Natural killer cell (primary cell): ENCODE measurements at places on chromosomes 1 and 21. TPM values are rescaled to one million over a fixed set of nuclear protein-coding genes. Genes with fewer than 3 reads are reported as not detected.

- H3K4me3 ChIP-seq = no peak overlapping the region
- peaks cover 19% of the 10 kb centered on the region for H3K27me3 ChIP-seq
- H3K27ac ChIP-seq = no peak overlapping the region
- H3K4me1 ChIP-seq = peaks cover 3% of the 10 kb centered on the region
- no peak for DNase-seq
- no peaks in the 10 kb centered on the region for H3K36me3 ChIP-seq
Observed at GRCh38 chr1:65311760-65312159, 2.4 kb downstream of the DNAJC6 start.

CHODL gene
- not detected for total RNA-seq

DNA sequence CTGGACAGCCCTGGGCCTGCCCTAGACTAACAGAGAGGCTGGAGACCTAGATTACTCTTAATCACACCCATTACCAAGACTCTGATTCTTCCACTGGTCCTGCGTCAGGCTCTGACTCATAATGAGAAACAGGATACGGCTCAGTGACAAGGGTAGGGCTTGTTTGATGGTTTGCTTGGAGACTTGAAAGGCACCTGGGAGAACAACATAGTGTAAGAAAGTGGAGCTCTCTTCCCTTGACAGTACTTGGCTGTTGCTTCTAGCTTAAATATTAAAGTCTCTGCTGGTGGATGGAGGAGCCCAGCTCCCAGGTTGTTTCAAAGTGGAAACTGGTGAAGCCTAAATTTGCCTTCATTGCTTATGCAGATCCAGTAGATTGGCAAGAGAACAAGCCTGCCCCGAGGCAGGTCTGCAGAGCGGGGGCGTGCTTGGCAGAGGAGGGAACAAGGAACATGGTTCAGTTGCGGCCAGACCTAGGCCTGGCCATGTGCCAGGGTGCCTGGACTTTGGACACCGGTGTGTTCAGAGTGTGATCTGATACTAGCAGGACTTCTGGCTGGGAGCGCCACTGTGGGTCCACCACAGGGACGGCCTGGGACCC, 480.6 kb downstream of the CAMTA1 start:
- H3K36me3 ChIP-seq = no peaks in the 10 kb centered on the region
- no peaks in the 10 kb centered on the region for H3K27me3 ChIP-seq
- H3K27ac ChIP-seq = no peak overlapping the region
- H3K4me3 ChIP-seq = no peak overlapping the region

GRCh38 chr1:1156140-1157032, 17.3 kb upstream of the TTLL10 start:
- no peaks in the 10 kb centered on the region for H3K36me3 ChIP-seq
- no peak for DNase-seq

DNA sequence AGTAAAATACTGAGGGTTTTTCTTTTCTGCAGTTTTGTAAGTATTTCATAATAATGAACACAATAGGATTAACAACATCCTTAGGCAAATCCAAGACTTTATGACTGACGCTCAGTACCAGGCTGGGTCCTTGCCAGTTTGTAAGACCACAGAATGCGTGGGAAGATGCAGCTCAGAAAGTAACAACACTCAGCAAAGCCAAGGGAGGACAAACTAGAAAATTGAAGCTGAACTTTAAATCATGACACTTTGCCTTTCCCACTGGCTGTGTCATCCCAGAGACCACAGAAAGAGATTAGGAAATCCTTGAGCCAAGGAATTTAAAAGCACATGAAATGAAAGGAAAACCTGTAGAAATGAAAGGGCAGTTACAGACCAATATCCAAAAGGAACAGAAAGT, 426.3 kb upstream of the CHRM3 start:
- no peak for DNase-seq
- H3K27ac ChIP-seq = no peak overlapping the region
- H3K36me3 ChIP-seq = no peaks in the 10 kb centered on the region
- no peaks in the 10 kb centered on the region for H3K4me1 ChIP-seq
- no peak overlapping the region for H3K4me3 ChIP-seq
- no peaks in the 10 kb centered on the region for H3K27me3 ChIP-seq

- no peaks in the 10 kb centered on the region for H3K27me3 ChIP-seq
- no peak overlapping the region for H3K4me3 ChIP-seq
Observed at GRCh38 chr21:27060190-27060589, 93.3 kb upstream of the ADAMTS5 start.

PGLYRP4 gene
- total RNA-seq = not detected

MROH9 gene
- total RNA-seq = not detected

DNA sequence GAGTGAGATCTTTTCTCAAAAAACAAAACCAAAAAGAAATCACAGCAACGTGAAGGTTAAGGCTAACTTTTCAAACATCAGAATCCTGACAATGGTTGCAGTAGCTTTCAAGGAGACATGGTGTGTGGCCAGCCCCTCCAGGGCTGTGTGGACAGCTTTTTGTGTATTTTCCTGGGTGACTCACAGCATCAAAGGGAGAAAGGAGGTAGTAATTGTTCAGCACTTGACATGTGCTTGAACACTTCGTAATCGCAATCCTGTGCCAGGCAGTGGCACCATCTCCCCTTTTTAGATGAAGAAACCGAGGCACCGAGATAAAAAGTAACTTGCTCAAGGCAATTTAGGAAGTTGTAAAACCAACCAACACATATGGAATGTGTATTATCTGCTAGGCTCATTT, 10.3 kb downstream of the NBL1 start:
- DNase-seq = no peak
- H3K4me1 ChIP-seq = peaks cover 8% of the 10 kb centered on the region
- H3K27ac ChIP-seq = no peak overlapping the region
- H3K27me3 ChIP-seq = no peaks in the 10 kb centered on the region

SPATA45 gene
- total RNA-seq = not detected

DNA sequence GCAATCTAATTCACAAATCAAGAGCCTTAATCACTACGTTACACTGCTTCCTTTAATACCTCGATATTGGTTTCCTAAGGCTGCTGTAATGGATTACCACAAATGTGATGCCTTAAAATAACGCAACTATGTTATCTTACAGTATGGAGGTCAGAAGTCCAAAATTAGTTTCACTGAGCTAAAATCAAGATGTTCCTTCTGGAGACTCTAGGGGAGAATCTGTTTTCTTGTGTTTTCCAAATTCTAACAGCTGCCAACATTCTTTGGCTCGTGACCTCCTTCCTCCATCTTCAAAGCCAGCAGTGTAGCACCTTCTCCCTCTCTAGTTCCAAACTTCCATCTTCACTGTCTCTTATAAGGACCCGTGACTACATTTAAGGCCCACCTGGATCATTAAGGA, 335.0 kb upstream of the NFIA start:
- H3K27me3 ChIP-seq = no peaks in the 10 kb centered on the region
- no peaks in the 10 kb centered on the region for H3K4me1 ChIP-seq
- no peak overlapping the region for H3K4me3 ChIP-seq
- no peaks in the 10 kb centered on the region for H3K36me3 ChIP-seq

NCMAP gene
- not detected for total RNA-seq

ESPN gene
- total RNA-seq = 2.0 TPM

- no peak overlapping the region for H3K27ac ChIP-seq
- no peak for DNase-seq
- no peaks in the 10 kb centered on the region for H3K27me3 ChIP-seq
- H3K36me3 ChIP-seq = peaks cover 4% of the 10 kb centered on the region
Observed at GRCh38 chr21:44419679-44420078, 35.6 kb upstream of the LRRC3 start.

DNA sequence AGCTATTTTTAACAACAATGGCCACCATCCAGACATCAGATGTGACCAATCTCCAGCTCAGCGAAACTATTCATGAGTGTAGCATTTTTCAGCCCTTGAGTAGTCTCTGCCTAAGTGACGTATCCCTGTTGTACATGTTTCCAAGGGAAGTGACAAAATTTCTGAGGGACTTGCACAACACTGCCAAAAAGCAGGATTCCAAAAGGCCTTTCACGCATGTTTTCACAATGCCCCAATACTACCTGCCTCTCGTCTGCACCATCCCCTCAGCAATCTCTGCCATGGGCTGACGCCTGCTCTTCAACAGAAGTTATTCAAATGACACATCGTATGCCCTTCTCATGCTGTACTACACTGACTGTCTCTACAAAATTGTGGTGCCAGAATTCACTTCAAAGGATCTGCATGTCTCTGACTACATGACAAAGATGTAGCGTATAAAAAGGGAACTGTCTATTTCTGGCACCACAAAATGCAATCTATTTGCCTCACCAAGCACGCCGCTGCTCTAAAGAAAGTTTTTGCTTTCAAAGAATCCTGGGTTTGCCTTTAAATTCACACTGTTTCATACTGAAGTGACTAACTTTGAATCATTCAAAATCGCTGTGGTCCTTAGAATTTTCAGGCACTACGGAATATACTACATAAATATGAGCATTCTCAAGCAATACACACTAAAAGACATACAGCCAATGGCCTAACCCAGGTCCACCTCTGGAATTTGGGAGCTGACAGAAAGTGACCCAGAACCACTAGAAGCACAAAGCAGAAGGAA, 32.9 kb downstream of the JAK1 start:
- H3K27ac ChIP-seq = peak overlapping the region; percentile 28
- peak; percentile 38 for DNase-seq
- H3K27me3 ChIP-seq = no peaks in the 10 kb centered on the region
- no peak overlapping the region for H3K4me3 ChIP-seq
- H3K36me3 ChIP-seq = peaks cover 4% of the 10 kb centered on the region
- peaks cover 45% of the 10 kb centered on the region for H3K4me1 ChIP-seq

DEGS1 gene
- 29.2 TPM for total RNA-seq

DNA sequence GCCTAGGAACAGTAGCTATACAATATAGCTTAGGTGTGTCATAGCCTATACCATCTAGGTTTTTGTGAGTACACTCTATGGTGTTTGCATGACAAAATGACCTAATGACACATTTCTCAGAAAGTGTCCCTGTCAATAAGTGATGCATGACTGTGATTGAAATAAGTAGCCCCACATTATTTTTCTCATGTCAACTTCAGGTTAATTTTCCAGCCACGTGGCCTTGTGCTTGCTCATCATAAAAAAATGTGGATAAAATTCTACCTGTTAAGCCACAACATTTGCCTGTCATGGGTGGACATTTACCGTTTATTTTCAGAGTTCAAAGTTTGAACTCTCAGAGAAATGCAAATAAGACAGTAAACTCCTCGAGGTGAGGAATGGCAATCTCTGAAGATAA, 5.5 kb downstream of the DISC1 start:
- no peak overlapping the region for H3K4me3 ChIP-seq
- H3K4me1 ChIP-seq = peaks cover 13% of the 10 kb centered on the region
- no peaks in the 10 kb centered on the region for H3K36me3 ChIP-seq
- no peaks in the 10 kb centered on the region for H3K27me3 ChIP-seq

IFI44L gene
- 12.6 TPM for total RNA-seq

GRCh38 chr1:88662723-88663122, 21.4 kb upstream of the PKN2 start:
- no peak overlapping the region for H3K27ac ChIP-seq
- no peaks in the 10 kb centered on the region for H3K27me3 ChIP-seq
- H3K4me3 ChIP-seq = no peak overlapping the region
- no peaks in the 10 kb centered on the region for H3K36me3 ChIP-seq
- DNase-seq = no peak
- H3K4me1 ChIP-seq = no peaks in the 10 kb centered on the region

- H3K4me3 ChIP-seq = no peak overlapping the region
- H3K27ac ChIP-seq = no peak overlapping the region
- peaks cover 32% of the 10 kb centered on the region for H3K36me3 ChIP-seq
- no peaks in the 10 kb centered on the region for H3K27me3 ChIP-seq
Observed at GRCh38 chr1:161805399-161806197, 39.5 kb downstream of the ATF6 start.

DNA sequence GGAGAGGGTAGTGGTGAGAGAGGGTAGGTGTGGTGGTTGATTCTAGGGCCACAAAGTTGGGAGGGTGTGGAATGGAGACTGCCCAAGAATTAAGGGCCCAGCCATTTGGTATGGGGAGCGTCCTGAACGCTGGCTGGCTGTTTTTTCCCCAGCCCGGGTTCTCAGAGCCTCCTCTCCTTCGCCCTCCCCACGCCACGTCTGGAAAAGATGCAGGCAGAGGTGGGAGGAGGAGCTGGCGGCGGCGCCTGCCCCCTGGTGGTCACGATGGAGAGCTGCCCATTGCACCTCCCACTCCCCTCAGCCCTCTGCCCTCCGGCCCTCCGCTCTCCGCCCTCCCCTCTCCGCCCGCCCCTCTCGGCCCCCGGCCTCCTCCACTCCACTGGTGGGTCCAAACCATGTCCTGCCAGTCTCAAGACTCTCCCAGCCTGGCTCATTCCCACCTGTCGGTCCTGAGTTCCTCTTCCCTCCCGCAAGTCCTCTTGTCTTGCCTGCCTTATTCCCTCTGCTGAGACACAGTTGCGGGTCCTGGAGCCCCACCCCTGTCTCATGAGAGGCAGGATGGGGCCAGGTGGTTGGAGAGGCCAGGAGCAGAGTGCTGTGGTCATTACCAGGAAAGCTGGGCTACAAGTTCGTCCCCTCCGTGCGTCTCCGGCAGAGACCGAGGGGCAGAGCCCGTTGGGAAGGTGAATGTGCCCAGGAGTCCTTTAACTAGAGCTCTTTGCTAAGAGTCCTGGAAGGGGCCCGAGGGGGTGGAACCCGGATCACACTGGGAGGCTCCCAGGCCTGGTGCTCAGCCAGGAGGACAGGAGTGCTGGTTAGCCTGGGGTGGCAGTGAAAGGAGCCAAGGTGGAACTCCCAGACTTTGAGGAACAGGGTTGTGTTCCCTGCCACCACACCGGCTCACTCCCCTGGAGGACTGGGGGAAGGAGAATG, 22.6 kb downstream of the ETNK2 start:
- H3K27me3 ChIP-seq = no peaks in the 10 kb centered on the region
- H3K4me3 ChIP-seq = no peak overlapping the region
- peak; percentile 84 for DNase-seq

DNA sequence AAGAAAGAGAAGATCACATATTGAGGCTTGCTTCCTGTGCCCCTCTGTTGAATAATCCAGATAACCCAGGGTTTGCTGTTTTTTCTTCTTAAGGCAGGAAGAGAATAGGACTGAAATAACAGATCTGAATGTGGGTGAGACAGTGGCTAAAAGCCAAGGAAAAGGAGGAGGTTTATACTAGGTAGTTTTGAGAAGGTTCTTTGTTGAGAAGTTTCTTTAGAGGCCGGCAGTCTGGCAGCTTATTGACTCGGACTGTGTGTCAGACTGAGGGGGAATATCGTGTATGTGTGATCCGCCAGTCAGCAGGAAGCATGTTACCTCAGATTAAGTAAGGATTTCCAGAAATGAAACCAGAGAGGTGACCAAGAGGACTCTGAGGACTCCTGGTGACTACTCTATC, 119.8 kb downstream of the PLA2G4A start:
- H3K36me3 ChIP-seq = no peaks in the 10 kb centered on the region
- H3K4me3 ChIP-seq = no peak overlapping the region
- H3K4me1 ChIP-seq = no peaks in the 10 kb centered on the region
- no peaks in the 10 kb centered on the region for H3K27me3 ChIP-seq
- no peak for DNase-seq
- no peak overlapping the region for H3K27ac ChIP-seq

STUM gene
- not detected for total RNA-seq

TRIM58 gene
- 0.50 TPM for total RNA-seq

PCSK9 gene
- not detected for total RNA-seq
